ENCODE measurements at places on chromosomes 3 and 15.
A peak's percentile ranks its signal among the peaks of the same experiment; 100 is the strongest.

DNA sequence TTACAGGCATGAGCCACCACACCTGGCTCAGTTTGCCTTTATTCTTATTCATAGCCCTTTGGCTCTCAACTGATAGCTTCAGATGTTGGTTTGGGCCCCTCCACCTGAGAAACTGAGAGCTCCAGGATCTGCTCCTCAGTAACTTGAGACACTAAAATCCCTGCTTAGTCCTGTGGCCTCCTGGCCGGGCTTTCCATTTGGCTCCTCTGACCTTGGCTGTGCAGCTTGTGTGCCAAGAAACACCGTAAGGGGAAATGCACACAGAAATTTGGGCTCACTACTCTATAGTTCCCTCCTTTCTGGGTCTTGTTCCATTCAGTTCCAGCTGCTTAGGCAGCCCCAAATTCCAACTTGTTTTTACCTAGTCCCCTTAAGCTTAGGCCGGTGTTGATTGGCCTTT is 24.9 kb downstream of the NIPA2 start:
- DNase-seq = no peak

DNA sequence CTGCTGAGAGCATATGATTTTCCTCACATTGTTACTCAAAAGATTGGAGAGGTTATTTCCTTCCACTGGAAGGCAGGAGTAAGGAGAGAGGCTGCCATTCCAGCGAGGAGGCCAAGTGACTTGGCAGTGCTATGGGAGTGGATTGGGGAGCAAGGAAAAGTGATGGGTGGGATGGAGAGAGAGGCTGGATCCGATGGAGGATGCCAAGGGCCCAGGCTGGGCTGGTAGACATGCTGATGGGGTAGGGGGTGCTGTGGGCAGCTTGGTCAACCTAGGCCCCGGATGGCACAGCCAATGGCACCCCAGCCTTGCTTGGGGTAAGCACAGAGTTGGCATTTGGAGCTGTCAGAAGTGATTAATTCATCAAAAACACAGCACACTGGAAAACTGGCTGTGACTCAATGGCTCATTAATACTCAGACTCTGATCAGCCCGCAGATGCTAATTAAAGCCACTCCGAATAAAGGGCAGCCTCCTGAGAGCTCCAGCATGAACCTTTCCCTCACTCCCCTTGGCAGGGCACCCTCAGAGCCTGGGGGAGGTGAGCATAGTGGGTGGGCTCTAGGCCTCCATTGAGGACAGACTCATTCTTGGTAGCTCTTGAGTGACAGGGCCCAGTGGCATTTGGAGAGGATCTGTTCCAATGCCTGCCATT is 22.1 kb upstream of the SLC6A1 start:
- DNase-seq = no peak

- no peak for DNase-seq
Measured at GRCh38 chr15:82113106-82113715, 67.4 kb upstream of the MEX3B start.

DNA sequence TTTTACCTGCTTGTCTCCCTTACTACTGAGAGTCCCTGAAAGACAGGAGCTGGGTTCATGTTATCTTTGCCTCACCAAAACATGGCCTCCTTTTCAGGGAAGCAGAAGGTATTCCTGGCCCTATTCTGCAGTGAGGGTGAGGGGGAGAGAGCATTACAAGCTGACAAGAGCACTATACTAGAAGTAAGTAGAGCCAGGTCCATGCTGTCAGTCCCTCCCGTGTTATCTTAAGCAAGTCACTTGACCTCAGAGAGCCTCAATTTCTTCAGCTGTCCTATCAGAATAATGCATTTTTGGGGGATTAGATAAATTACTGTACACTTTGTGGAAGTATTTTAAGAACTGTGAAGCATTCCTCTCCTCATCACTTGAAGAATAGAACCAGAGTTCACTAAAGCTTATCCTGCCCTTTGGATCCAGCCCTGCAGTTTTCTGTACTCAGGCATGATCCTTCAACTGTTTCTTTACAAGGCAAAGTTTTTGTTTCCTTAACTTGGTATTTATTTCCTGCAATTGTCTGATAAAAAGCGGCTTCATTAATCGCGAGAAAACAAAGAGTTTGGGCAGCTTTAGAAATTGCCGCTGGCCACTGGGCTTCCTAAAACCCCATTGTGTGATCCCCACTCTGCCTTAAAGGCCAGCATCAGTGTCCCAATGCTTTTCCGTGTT is 213.9 kb downstream of the CDIN1 start:
- no peak for DNase-seq

- no peak for DNase-seq
Measured at GRCh38 chr3:51982352-51982837, 940 bp upstream of the ACY1 start.

- no peak for DNase-seq
Measured at GRCh38 chr15:75307778-75308390, 25.2 kb downstream of the GOLGA6D start.

DNA sequence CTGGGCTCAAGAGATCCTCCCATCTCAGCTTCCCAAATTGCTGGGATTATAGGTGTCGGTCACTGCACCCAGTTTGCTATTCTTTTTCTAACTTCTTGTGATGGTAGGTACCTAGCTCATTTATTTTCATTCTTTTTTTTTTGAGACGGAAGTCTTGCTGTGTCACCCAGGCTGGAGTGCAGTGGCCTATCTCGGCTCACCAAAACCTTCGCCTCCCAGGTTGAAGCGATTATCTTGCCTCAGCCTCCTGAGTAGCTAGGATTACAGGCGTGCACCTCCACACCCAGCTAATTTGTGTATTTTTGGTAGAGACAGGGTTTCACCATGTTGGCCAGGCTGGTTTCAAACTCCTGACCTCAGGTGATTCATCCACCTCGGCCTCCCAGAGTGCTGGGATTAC is 30.1 kb upstream of the RAD51 start:
- no peak for DNase-seq

DNA sequence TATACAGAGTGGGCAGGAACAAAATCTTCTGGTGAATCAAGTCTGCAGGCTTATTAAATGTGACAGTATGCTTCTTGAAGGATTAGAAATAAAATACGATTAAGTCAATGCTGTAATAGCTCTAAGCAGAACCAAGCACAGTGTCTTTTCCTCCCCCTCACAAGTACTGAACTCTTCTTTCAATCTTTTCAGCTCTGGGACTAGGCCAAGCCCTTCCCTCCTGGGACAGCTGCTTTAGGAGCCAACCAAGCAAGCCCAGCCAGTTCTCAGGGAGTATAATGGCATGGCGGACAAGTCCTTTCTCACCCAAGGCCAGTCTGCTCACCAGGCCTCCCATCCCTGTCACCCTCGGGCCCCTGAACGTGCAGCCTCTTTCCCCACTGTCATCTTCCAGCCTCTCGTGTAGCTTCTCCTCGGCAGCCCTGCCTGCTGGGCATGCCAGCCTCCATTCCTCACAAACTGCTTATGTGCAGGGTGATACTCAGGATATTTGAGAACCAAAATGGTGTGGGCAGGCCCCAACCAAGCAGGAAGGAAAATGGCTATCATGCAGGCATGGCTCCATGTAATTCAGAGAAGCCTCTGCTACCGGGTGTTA is 8.4 kb upstream of the PPP1R2 start:
- peak; percentile 39 for DNase-seq

DNA sequence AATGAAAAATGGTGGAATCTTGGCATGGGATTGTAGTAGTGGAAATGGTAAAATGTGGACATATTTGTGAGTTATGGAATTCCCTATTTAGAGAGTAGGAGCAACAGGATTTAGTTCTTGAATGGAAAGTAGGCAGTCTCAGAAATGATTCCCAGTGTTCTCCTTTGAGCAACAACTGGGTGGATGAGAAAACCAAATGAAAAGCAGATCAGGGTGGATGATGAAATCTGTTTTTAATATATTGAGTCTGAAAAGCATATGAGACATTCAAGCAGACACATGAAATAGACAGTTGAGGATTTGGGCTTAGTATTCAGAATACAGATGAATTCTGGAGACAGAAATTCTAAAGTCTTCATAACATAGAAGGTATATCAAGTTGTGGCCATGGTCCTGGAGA is 451.3 kb downstream of the LPP start:
- peak; percentile 70 for DNase-seq

All from fibroblast of gingiva (primary cell).